ENCODE measurements at places on chromosomes 6 and 20.

- no peak for DNase-seq
These were observed 34.1 kb downstream of the MEI4 start for GRCh38 chr6:77686931-77687330.

- no peak for DNase-seq
These were observed 607.1 kb downstream of the COL12A1 start for GRCh38 chr6:74598462-74599393.

- no peak for DNase-seq
These were observed 21.0 kb upstream of the GCLC start for GRCh38 chr6:53565886-53566285.

- DNase-seq = no peak
These were observed 98.4 kb downstream of the DOK5 start for GRCh38 chr20:54573838-54574237.

- DNase-seq = no peak
These were observed 7.9 kb downstream of the ZMYND8 start for GRCh38 chr20:47348539-47349142.

- peak; percentile 14 for DNase-seq
These were observed 2.6 kb upstream of the TFAP2C start for GRCh38 chr20:56626367-56627121.

GRCh38 chr6:79070206-79070825, 7.7 kb downstream of the PHIP start:
- DNase-seq = no peak

DNA sequence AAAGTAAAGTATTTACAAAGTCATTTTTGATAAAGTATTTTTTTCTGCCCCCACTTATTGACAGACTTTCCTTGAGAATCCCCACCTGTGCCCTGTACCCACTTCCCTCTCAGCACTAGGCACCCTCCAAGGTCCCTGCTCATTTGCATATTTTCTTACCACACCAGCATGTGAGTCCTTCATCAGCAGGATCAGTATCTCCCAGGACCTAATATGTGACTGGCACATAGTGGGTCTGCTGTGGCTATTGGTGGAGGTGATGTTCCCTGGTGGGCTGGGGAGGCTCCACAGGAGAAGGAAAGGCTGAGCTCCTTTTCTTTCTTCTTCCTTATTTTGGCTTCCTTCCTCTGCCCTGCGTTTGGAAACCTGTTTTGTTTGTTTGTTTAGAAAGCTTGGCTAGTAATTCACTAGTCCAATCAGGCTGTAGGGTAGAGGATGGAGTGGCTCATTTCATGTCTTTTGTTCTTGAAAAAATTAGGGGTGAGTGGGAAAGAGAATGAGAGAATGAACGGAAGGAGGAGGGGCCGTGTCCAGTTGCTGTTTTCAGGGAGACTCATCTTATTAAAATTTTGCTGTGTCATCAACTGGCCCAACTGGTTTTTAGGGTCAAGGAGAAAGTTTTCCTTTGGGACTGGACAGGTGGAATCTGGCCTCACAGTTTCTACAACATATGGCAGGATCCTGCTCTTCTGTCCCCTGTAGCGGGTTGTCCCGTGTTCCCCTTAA, 2.8 kb upstream of the RNF24 start:
- DNase-seq = no peak

DNA sequence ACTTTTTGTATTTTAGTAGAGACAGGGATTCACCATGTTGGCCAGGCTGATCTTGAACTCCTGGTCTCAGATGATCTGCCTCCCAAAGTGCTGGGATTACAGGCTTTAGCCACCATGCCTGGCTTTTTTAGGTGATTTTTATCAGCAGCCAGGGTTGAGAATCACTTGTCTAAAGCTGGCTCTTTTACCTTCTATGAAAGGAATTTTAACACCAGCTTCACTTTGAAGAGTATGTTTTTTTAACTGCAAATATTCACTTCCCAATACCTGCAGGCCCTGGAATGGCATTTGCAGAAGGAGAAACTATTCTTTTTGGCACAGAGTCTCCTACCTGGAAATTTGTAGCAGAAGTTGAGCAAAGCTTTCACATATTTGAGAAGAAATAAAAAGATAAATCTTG, 63.6 kb upstream of the NAA20 start:
- no peak for DNase-seq

DNA sequence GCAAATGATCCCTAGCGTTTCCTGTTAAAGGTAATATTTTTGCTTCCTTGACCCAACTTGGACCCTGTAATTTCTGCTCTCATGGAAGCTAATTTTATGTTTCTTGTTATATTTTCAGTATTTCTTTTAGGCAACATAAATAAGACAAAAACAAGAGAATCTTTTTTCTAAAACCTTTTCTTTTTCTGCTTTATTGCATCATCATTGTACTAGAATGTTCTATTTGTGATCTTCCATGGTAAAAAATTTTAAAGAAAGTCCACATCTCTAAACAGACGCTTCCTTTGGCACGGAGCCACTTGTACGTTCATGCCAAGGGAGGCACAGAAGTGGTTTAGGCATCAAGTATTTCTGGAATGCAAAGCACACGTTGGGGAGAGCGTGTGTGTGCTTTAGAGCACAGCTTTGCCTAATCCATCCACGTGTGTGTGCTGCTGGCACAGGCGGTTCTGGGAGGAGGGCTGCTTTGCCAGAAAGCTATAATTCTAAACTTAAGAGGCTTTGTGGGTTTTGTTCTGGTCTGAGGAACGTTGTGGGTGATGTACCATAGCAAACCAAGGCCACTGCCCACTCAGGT, 98.3 kb downstream of the SASH1 start:
- no peak for DNase-seq

GRCh38 chr6:119350952-119351372, 1.4 kb upstream of the MAN1A1 start:
- no peak for DNase-seq

- DNase-seq = peak; percentile 40
These were observed at the start of gene LHFPL5 for GRCh38 chr6:35804996-35805736. Gene LHFPL5, plus strand, starts transcription at chr6:35805352. Its CDS starts 319 bp downstream, at chr6:35805671.

DNA sequence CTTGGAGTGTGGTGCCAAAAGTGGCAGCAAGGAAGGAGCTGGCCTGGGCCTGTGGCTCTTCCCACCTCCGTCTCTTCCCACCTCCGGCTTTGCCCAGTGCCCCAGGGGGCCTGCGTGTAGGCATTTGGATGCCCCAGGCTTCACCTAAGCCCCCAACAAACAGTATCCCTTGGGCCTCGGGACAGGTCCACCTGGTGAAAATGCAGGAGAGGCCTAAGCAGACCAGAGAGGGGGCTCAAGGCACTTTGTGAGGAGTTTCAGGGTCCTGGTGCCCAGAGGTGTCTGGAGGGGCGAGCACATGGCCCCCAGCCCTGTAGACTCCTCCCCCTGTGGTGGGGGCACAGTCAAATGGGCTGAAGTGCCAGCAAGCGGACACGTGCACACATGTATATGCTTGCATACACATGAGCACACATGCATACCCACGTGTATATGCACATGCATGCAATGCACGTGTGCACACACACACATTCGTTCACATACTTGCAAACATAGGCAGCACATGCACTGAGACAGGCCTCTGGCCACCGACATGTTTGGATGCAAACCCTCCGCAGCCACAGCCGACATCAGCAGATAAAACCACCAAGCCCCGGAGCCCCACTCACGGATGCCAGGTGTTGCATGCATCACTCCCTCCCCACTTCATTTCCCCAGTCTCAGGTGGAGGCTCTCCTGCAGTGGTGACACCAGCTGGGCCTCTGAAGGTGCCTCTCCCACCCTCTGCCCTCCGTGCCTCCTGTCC, 124.5 kb downstream of the TAF4 start:
- no peak for DNase-seq

GRCh38 chr6:116695401-116695800, 14.4 kb downstream of the KPNA5 start:
- DNase-seq = no peak

GRCh38 chr6:12170351-12171092, 119.6 kb upstream of the EDN1 start:
- no peak for DNase-seq

DNA sequence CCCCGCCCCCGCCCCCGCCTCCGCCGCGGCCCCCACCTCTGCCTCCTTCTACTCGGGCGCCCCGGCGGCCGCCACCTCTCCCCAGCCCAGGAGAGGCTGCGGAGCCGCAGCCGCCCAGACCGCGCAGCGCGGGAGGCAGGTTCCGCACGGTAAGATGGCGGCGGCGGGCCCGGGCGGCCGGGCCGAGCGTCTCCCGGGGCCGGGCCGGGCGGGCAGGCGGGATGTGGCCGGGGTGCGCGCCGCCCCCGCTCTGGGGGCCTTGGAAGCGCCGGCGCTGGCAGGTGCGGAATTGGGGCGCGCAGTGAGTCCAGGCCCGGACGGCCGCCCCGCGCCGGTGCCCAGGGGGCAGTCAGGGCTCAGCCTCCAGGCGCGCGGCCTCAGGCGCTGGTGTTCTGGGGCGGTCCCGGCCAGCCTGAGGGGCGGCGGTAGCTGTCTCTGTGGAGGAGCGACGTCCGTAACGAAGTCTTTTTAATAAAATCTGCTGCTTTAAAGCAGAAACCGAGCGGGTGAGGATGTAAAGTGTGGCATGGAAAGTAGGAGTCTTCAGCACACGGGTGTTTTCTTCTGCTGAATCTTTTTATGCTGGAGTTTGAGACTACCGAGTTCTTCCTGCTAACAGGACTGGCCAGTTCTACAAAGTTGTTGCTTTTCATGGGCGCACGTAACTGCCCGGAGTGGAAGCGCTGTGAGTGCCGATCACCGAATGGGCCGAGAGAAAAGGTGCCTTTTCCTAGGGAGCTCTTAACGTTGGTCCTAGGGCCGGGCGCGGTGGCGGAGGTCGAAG, at the start of gene GID8:
Gene GID8 (plus strand): TSS at position 43 of the 784 bp plus-strand sequence. CDS start 3,356 bp downstream, outside the sequence.
- peak; percentile 35 for DNase-seq

DNA sequence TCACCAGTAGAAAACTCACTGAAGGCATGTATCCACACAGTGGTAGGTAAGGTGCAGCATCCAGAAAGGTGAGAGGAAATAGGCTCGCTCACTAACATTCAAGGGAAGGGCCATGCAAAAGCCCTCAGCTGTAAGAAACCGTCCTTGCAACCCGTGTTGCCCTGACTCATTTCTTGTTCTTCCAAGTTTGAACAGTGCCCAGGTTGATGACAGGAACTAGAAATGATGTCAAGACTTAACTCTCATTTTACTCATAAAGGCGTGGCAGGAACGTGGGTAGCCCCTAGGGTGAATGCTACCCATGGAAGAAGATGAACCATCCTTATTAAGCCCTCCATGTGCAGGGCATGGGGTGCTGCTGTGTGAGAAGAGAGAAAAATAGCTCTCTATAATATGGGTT, 187.6 kb downstream of the CD83 start:
- peak; percentile 47 for DNase-seq
